CD8-positive, alpha-beta memory T cell (primary cell): ENCODE measurements at places on chromosomes 5 and 9. TPM values are rescaled to one million over a fixed set of nuclear protein-coding genes. Genes with fewer than 3 reads are reported as not detected.
A peak's percentile ranks its signal among the peaks of the same experiment; 100 is the strongest.

TPRN gene
- total RNA-seq = 15.1 TPM

DNA sequence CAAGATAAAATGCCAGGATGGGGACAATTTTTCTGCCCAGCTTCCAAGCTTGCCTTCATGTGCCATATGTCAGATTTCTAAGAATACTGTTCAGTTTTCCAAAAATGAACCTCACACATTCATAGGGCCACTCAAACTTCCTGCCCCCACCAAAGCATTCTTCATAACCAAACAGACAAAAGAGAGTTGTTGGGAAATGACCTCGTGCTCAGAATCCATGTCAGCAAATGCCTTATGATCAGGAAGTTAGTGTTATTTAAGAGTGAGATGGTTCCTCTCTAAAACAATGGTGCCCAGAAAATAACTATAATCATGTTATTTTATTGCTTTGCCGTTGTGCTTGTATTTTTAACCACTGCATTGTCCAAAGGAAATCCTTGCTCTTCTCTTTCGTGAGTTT lies 208.2 kb downstream of the ZNF608 start:
- no peak for DNase-seq
- no peak overlapping the region for H3K4me3 ChIP-seq
- no peaks in the 10 kb centered on the region for H3K36me3 ChIP-seq

DNA sequence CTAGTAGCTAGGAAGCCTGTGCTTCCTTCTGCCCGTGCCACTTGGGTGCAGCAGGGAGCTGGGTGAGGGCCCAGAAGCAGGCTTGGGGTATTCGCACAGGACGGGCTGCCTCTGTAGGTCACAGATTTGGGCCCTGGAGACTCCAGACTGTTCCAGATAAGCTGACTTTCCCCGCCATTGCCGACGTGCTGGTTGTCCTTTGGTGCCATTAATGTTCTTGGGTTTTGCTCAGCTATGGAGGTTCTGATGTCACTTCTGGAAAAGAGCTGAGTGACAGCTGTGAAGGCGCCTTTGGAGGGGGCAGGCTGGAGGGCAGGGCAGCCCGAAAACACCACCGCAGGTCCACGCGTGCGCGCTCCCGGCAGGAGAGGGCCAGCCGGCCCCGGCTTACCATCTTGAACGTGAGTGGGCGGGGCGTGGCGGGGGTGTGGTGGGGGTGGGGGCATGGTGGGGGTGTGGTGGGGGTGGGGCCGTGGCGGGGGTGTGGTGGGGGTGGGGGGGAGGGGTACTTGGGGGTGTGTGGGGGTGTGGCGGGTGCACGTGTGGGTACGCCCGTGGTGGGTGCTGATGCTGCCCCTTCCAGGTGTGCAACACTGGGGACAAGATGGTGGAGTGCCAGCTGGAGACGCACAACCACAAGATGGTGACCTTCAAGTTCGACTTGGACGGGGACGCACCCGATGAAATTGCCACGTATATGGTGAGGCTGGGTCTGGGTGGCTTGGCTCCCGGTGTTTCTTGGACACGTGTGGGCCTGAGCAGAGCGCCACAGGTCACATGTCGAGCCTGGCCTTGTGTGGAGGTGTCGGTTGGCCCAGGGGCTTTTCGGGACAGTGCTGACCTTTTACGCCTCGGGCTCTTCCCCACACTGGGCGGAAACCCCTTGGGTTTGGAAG lies 79.6 kb downstream of the WNK2 start:
- H3K27ac ChIP-seq = no peak overlapping the region
- H3K36me3 ChIP-seq = no peaks in the 10 kb centered on the region
- no peak for DNase-seq

- no peaks in the 10 kb centered on the region for H3K4me1 ChIP-seq
- DNase-seq = no peak
- H3K27me3 ChIP-seq = no peaks in the 10 kb centered on the region
Observed at GRCh38 chr9:127841087-127841835, 13.2 kb downstream of the ENG start.

GRCh38 chr9:122075135-122076030 lies 17.7 kb downstream of the TTLL11 start:
- H3K27me3 ChIP-seq = no peaks in the 10 kb centered on the region
- H3K27ac ChIP-seq = no peak overlapping the region
- H3K36me3 ChIP-seq = no peaks in the 10 kb centered on the region
- DNase-seq = no peak
- no peak overlapping the region for H3K4me3 ChIP-seq
- no peaks in the 10 kb centered on the region for H3K4me1 ChIP-seq

DNA sequence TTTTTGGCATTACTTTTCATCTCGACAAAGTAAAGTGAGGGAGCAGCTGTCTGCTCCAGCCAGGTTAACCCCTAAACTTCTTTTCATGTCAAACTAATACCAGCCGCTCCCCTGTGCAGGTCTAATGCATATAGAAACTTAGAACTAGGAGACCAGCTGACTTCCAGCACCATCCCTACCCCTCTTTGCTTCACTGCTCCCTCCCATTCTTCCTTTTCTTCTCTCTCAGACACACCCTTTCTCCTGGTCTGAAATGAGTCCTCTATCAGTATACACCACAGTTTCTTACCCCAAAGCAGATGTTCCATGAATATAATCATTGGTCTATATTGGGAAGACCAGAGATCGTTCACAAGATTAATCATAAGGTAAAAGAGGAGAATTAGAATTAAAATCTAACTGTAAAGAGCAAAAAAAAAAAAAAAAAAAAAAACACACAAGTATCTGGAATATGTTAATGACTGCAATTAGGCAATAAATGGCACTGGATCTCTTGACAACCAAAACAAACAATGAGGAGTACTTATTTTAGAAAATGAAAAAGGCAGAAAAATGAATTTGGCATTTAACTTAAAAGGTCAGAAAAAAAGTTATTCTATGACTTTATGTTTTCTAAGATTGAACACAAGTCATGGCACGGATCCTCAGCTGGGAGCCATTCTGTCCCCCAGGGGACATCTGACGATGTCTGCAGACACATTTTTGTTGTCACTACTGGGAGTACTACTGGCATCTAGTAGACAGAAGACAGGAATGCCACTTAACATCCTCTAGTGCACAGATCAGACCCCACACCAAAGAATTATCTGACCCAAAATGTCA lies 209.8 kb downstream of the PJA2 start:
- no peaks in the 10 kb centered on the region for H3K27me3 ChIP-seq
- no peak overlapping the region for H3K4me3 ChIP-seq
- no peak for DNase-seq
- no peak overlapping the region for H3K27ac ChIP-seq
- no peaks in the 10 kb centered on the region for H3K4me1 ChIP-seq
- no peaks in the 10 kb centered on the region for H3K36me3 ChIP-seq

KLHL3 gene
- total RNA-seq = 2.7 TPM

GRCh38 chr9:35611230-35611797 lies 6.3 kb downstream of the TESK1 start:
- no peaks in the 10 kb centered on the region for H3K27me3 ChIP-seq
- peak; percentile 49 for DNase-seq
- peaks cover 11% of the 10 kb centered on the region for H3K4me1 ChIP-seq
